NCI-H1694 treated with DMSO at 0.1 percent for 48 hours (cell line): ENCODE measurements at places on chromosomes 1 and 21.

- DNase-seq: no peak
Observed at GRCh38 chr1:215018555-215018954, 64.0 kb upstream of the KCNK2 start.

GRCh38 chr1:193256019-193256418, 69.6 kb upstream of the B3GALT2 start:
- no peak for DNase-seq

- no peak for DNase-seq
Observed at GRCh38 chr1:94193128-94193527, 44.3 kb downstream of the ARHGAP29 start.

DNA sequence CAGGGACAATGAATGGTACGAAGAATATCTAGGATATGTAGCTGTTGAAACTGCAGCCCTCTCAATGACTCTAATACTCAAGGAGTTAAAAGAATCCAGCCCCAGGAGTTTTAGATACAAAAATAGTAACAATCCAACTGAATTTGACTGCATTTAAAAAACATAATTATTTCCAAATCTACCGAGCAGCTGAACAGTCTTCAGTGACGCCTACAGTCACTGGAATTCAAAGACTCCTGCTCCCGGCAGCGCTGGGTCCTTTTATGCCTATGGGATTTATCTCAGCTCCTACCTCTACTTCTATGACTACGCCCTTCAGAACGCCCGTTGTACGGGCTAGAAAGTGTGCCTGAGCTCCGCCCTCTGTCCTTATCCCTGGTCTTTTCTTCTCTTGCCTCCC, 55.7 kb downstream of the WARS2 start:
- DNase-seq: no peak
